ENCODE measurements at places on chromosomes 16 and 17.
A peak's percentile ranks its signal among the peaks of the same experiment; 100 is the strongest.

GRCh38 chr17:1989135-1989534 lies 36.0 kb downstream of the RTN4RL1 start:
- DNase-seq: peak; percentile 71

GRCh38 chr16:49854796-49855203 lies 1.1 kb downstream of the ZNF423 start:
- DNase-seq: peak; percentile 30

- DNase-seq: no peak
These were observed 68.7 kb downstream of the AIPL1 start for GRCh38 chr17:6366221-6366666.

- DNase-seq: no peak
These were observed 23.3 kb downstream of the SLC7A5 start for GRCh38 chr16:87845807-87846619.

DNA sequence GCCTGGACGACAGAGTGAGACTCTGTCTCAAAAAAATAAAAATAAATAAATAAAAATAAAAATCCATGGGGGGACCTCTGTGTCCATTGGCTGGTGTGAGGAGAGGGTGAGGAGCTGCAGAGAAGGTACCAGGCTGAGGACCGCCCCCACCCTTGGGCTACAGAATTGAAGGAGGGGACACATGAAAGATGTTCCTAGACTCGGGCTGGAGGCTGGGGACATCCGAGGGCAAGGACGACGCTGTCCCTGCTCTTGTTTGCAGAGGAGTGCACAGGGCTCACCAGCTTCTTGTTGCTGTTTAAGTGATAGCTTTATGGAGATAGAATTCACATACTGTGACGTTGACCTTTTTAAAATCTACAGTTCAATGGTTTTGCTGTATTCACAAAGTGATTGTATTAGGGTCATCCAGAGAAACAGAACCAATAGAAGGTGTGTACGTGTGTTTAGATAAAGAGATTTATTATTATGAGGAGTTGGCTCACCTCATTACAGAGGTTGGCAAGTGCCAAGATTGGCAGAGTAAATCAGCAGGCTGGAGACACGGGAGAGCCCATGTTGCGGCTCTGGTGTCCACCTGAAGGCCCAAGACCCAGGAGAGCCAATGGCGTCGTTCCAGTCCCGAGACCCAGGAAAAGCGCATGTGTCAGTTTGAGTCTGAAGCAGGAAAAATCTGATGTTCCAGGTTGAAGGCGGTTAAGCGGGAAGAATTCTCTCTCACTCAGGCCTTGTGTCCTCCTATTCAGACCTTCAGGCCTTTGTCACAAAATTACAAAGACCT lies 320.7 kb downstream of the SEC14L1 start:
- DNase-seq: no peak

- no peak for DNase-seq
These were observed 116.4 kb upstream of the SMURF2 start for GRCh38 chr17:64778240-64779097.

GRCh38 chr17:4536742-4537411 lies 18.3 kb downstream of the MYBBP1A start:
- DNase-seq: peak; percentile 67

DNA sequence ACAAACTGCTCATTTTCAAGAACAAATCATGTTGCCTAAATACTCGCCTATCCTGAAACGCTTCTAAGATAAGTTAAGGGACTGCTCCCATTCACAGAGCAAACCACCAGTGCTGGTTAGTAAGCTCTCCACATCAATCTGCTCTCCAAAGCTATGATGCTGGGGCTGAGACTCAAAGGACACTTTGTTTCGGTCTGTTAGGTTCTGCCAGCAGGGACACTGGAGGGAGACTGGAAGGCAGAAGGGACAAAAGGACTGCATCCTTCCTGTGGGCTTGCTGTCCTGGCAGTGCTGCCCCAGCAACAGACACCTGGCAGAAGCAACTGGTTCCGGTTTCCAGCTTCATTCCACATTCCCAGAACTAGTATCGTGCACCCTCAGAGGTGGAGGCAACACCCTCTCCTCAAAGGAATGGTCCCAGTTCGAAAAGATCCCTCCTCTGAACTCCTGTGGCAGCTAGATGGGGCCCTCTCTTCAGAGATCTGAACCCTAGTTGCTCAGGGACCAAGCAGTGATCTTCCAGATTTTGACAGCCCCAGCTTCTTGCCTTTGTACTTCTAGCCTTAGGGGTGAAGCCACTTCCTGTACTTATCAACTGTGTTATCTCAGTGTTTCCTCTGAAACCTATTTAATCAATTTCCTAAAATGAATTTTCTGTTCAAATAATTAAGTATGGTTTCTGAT lies 73.4 kb upstream of the GSG1L start:
- peak; percentile 25 for DNase-seq

- DNase-seq: no peak
These were observed 26.3 kb upstream of the DOC2B start for GRCh38 chr17:207775-208174.
